ENCODE measurements at places on chromosomes 6 and 20.

DNA sequence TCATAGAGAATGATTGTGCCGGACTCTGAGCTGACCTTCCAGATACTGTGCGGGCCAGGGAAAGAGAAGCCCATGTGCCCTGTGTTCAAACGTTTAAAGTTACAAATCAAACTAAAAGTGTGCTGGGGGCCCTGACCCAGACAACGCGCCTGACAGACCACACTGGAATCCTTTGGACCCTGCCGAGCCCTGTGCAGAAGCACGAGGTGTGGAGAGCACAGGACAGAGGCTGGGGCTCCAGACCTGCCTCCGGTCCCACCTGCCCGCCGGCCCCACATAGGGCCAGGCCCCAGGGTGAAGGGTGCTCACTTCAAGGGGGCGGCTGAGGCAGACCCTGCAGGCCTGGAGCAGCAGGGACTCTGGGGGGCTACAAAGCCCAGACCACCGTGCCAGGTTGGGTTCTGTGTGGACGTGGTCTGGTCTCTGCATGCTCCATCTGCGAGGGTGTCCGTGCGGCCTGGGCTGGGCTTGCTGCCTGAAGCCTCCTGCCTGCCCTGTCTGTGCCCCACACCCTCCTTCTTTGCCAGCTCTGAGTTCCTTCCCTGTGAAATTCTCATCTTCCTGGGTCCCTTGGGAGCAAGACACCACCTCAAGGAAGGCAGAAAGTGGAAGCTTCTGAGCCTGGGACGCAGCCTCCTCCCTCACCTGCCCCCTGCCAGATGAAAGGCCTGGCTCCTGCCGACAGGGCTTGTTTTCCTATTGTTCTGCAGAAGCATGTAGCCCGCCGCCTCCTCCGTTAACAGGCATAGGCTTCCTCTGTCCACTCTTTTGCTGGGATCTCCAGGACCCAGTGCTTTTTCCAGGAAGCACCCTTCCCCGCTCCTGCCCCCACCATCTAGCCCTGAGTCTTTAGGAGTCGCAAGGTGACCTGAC lies 186.2 kb downstream of the ERMARD start:
- DNase-seq = no peak

- no peak for DNase-seq
Measured at GRCh38 chr6:167106406-167106805, 16.5 kb upstream of the CCR6 start.

DNA sequence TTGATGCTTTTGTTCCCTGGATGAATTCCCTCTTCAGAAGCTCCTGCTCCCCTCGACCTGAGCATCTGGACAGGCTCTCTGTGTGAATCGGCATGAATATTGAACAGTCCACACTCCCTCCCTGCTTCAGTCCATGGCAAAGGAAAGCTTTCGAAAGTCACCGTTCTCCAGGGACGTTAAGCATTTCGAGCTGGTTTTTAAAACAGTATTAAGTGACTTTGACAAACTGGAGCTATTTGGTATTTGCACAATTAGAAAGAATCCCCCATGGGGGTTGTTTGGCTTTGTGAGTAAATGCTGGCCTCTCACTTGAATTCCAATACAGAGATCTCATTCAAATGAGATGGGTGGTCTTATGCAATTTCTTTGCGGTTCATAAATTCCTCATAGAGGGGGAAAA lies 85.3 kb upstream of the TIAM2 start:
- peak; percentile 48 for DNase-seq

- DNase-seq = no peak
Measured at GRCh38 chr6:66861007-66861541, 1154.0 kb upstream of the EYS start.

DNA sequence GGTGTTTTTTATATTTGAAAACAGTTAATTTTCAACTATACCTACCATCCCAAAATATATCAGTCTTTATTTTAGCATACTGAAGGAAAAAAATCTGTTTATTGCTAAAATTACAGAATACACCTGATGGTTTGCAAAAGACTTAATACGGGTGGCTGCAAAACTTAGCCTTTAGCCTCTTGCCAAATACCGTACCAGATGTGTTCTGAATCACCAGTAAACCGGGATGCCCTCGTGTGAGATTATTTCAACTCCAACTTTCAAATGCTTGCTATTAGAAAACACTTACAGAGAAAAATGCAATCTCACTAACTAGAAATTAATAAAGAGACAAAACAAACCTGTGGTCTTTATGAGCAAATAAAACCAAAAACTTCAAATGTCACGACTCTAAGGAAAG lies 36.0 kb downstream of the REV3L start:
- DNase-seq = no peak

DNA sequence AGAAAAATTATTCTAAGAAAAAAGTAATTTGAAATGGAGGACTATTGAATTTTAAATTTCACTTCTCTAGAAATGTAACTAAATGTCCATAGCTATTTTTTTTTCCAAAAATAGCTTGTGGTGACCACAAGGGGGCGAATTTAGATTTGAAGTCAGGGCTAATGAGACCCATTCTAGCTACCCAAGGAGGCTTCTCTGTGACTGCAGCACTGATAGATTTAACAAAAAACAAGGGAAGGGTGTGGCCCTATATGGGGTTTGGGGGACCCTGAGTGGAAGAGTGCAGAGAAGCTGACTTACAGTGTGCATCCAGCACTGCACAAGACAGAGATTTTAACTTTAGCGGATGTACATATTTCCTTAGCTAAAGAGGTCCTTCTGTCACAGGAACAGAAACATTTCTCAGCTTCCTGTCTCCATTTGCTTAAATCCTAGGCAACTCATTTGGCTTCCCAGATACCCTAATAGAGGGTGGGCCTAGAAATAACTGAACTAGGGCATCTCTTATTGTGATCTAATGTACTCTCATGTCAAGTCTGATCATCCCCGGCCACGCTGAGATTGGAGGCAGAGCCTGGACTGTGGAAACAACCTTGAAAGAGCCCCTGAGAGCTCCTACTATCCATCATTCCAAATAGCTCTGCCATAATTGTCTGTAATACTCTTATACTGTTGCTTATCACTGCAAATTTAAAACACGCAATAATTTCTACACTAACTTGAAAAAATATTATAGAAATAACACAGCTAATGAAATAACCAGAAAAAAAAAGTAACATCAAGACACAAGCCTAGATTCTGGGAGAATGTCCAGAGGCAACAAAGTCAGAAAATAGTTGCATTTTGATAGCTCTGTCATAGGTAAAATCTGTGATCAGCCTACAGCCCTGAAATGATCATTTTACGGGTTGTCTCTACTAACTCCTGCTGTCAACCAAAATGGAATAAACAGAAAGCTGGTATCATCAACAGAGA lies 93.6 kb downstream of the SNAP91 start:
- peak; percentile 35 for DNase-seq

- no peak for DNase-seq
Measured at GRCh38 chr6:22653980-22654610, 84.7 kb downstream of the HDGFL1 start.

DNA sequence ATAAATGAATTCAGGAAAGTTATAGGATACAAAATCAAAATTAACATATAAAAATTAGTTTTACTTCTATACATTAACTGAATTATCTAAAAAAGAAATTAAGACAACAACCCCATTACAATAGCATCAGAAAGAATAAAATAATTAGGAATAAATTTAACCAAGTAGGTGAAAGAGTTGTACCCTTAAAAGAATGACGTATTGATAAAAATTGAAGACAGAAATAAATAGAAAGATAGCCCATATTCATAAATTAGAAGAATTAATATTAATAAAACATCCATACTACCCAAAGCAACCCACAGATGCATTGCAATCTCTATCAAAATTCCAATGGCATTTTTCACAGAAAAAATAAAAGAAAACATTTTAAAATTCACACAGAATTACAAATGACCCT lies 242.8 kb downstream of the MMUT start:
- DNase-seq = no peak

- DNase-seq = no peak
Measured at GRCh38 chr6:91097364-91097763, 510.5 kb upstream of the MAP3K7 start.

- DNase-seq = no peak
Measured at GRCh38 chr6:4844108-4844507, 67.9 kb downstream of the CDYL start.

DNA sequence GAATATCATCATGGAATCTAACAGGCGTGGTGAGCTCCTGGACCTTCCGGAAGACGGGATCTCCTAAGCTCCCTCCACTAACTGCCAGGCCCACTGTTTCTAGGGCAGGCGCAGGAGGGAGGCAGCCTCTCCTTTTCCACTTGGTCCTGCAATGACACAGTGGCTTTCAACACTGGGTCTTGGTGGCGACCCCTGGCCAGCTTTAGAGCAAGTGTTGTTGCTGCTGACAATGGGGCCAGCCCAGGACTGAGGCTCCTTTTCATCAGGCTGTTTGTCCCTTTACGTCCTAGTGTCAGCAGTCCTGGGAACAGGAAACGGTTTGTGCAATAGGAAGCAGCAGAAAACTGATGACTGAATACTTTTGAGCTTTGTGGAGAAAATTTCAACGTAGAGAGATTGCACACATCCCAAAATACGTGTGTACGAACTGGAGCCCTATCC lies 9.7 kb upstream of the QKI start:
- DNase-seq = no peak

DNA sequence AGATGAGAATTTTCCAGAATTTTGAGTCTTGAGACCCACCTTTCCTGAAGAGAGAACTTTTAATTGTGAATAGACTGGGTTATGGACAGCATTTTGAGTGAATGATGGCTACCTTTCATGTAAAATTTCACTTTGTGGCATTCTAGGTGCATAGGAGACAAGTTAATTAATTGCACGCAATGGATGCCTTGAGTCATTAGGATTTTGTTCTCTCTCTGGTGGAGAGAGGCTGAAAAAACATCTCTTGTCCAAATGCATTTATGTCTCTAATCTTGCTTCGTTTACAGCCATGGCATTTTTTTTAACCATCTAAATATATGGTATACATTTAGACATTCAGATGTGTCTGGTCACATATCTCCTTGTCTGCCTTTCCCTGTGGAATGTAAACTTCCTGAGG lies 3.1 kb downstream of the RHAG start:
- DNase-seq = no peak

DNA sequence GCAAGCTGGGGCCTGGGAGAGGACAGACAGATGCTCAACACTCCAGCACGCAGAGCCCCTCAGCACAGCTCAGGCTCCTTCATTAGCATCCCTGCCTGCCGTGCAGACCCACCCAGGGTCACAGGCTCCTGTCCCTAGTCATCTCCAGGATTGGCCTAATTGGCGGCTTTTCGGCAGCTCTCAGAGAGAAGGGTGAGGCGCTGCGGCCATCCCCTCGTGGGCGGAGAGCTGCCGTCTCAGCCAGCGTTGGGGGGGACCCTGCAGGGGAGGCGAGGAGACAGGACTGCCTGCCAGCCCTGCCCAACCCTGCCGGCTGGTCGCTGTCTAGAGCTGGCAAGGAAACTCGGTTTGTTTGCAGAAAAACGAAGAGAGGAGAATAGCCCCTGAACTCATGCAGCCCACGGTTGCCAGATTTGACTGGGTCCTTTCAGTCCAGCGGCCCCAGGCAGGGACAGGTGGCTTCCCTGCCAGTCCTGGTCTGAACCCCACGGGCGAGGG lies 26.8 kb downstream of the BHLHE23 start:
- DNase-seq = peak; percentile 32

DNA sequence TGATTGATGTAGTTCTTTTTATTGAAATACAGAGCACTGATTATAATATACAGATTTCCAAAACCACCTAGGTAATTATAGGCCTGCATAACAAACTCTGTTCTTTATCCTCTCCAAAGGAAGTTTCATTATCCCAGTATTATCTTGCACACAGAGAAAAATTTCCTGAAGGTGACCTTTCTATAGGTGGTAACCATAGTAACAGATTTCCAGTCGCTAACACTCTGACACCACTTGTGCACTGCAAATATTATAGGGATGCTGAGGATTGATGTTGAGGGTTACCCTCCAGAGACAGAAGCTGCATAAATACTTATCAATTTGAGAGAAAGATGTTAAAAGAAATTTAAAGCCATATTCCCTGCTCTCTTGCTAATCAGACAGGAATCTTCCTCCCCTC lies 274.5 kb upstream of the NRSN1 start:
- no peak for DNase-seq

GRCh38 chr20:51584116-51584515 lies 41.6 kb upstream of the NFATC2 start:
- DNase-seq = no peak

DNA sequence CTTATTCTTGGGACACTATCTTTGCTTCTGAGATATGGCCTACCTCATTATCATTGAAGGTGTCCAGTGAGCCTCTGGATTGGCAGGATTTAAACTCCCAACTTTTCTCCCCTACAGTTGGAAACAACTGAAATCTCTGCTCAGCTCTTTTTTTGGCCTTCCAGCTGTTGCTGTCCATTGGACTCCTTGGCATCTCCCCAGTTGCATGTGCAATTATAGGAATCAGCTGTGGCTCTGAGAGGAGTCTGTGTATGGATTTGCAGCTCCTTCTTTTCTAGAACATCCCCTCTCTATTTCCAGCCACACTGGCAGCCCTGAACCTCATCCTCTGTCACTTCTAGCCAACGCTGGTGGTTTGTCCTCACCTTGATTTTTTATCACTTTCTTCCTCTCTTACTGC lies 21.2 kb downstream of the RAB22A start:
- DNase-seq = no peak

DNA sequence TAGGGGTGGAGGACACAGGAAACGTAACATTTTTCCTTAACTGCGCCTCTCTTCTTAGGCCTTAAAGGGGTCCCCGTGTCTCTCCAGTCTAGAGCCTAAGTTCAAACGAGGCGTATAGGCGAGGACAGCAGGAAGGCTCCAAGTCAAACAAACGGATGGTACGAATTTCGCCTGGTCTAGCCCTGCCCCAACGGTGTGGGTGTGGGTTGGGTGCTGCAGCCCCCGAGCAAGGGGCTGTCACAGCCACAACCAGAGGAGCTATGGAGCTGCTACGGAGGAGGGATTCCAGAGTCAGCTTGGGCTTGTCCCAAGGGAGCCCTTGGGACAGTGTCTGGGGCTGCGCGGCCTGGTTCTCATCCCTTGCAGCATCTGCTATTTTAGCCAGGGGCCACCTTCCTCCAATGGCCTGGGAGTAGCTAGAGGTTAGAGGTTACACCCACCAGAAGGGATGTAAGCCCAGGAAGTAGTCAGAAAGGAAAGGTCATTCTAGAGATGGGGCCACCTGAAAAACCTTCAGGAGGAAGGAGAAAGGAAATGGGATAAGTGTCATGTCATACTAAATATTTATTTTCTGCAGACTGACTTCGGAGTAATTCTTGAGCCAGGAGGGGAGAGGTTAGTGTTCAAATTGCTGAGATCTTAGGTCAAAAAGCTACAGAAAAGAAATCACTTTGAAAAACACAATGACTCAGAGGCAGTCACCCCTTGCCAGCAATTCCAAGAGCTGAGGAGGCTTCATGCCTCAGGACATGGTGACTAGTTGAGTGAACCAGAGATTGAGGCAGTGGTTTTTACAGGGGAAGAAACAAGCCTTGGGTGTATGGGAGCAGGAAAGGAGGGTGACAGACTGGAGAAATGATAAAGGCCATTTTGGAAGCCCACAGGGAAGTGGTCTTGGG lies 21.7 kb downstream of the VPS52 start:
- DNase-seq = no peak

DNA sequence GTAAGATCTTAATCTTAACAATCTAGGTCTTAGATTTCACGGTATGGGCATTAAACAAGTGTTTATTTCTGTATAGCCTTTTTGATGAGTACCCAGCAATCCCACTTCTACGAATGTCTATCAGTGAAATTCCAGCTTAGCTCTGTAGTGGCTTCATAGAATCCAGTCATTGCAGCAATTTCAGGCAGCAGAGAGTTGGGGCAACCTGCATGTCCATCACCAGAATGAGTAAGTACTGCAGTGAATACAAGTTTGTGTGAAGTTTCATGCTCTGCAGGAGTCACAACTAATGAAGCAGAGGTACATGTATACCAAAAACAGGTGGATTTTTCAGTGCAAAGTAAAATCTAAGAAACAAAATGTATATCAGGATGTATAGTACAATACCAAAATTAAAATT lies 151.7 kb downstream of the OR2B2 start:
- no peak for DNase-seq

- DNase-seq = no peak
Measured at GRCh38 chr6:10695086-10695657, 400 bp downstream of the PAK1IP1 start.

Measured in neuronal stem cell (in vitro differentiated cells).